ACHN (cell line): ENCODE measurements at places on chromosomes 5 and 9.

GRCh38 chr5:168653626-168654025, 74.5 kb upstream of the PANK3 start:
- no peak for DNase-seq

- no peak for DNase-seq
Observed at GRCh38 chr5:107835096-107835495, 164.4 kb upstream of the EFNA5 start.

- peak; percentile 27 for DNase-seq
Observed at GRCh38 chr9:127741831-127742434, 6.8 kb upstream of the TOR2A start.

GRCh38 chr5:140157032-140157781, 17.8 kb upstream of the CYSTM1 start:
- peak; percentile 81 for DNase-seq

DNA sequence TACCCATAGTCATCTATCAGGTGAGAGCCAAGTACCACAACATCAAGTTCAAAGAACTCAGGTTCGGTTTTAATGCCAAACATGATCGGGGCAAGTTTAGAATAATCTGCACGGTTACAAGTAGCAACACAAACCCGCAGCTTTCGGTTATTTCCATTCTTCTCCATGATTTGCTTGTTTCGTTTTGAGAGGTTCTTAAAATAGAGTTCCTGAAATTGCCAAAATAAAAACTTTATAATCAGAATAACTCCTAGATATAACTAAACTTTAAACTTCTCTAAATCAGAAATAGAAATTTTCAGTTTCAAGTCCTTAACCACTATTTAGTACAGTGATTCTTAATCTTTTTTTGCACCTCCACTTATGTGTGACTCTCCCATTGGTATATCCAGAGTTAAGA, 9.1 kb downstream of the GNE start:
- DNase-seq = no peak

GRCh38 chr9:10678790-10679189, 66.0 kb upstream of the PTPRD start:
- DNase-seq = no peak

GRCh38 chr5:65663804-65664521, 39.1 kb downstream of the SHLD3 start:
- DNase-seq = peak; percentile 40

DNA sequence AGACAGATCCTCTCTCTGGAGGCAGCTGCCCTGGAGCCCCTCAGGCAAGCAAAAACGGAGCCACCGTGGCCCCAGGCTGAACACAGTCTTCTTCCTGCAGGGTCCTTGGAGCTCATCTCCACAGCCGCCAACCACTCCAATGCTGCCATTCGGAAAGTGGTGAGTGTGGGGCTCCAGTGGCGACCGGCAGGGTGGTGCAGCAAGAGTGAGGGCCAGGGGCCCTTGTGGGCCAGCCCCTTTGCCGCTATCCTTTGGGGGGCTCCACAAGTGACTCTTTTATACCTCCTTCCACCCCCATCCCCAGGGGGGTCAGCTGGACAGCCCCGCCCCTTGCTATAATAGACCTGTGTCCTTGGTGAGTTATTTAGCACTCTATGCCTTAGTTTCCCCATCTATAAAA, 47.4 kb upstream of the SUSD3 start:
- no peak for DNase-seq

DNA sequence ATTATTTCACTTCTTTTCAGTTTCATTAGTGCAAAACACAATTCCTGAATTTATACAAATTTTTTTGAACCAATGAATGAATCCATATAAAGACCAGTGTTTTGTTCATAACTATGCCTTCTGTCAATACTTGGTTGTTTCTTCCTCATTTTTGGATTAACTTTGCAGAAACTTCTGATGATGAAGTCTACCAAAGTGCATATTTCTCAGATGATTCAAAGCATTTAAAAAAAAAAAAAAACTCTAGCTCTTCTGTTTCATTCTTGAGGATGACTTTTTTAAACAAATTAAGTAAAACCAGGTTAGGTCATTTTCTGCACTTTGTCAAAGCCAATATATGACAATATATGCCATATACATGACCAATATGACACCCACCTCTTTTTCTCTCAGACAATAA, 92.6 kb downstream of the CHSY3 start:
- DNase-seq = no peak

DNA sequence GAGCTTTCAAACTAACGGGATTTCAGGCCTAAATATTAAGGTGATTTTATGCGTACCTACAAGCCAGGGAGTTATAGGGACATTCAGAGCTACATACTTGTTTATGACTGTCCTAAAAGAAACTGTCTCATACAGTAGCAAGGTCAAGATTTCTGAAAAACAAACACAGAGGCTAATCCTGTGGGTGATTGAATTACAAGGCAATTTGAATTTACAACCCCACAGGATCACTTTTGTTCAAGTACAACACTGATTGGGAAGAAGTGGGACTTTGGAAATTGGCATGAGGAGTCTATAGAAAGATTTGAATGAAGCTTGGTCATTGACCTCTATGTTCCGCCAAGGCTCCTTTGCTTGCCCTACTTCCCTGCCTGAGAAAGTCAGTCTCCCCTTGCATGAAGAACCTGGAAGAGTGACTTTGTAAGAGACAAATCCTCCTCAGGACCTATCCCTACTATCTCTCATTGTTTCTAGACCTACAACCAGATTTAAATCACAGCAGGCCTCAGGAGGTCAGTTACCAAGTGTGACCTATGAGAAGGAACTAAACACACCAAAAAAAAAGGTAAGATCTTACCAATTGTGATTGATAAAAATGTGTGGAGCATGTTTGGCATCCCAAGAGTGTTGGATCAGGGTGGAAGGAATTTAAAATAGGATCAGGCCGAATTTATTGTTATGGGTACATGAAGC, 38.4 kb upstream of the CDC42SE2 start:
- no peak for DNase-seq

DNA sequence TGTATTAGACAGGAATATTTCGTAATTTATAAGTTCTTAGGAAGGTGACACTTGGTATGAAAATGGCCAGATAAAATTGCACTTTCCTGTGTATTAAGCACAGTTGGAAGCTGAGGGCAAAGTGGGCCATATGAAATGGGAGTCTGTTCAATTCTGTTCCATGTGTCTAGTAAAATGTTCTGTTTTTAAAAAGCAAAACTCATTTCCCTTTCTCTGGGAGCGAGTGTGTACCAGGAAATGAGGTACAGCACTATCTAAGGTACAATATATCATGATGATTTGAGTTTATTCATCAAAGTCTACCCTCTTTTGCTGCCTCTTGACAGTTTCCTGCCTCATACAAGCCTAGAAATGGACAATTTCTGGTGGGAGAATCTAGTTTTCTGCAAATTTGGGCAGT, 51.2 kb upstream of the KCNN2 start:
- no peak for DNase-seq

DNA sequence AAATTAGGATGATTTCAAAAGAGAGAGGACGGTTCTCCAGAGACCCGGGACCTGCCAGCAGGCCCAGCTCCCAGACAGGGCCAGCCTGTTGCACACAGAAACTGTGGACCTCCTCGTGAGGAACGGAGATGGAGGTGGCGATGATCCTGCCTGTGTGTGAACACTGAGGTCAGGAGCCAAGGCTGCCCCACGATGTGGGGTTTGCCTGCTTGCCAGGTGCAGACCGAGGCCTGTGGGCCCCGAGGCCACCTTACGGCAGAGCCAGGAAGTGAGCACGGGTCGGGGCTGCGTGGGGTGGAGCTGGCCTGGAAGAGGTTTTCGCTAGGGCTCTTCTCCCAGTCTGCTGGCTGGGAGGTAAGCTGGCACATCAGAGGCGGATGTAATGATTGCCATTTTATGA, 4.3 kb downstream of the FAM163B start:
- no peak for DNase-seq

DNA sequence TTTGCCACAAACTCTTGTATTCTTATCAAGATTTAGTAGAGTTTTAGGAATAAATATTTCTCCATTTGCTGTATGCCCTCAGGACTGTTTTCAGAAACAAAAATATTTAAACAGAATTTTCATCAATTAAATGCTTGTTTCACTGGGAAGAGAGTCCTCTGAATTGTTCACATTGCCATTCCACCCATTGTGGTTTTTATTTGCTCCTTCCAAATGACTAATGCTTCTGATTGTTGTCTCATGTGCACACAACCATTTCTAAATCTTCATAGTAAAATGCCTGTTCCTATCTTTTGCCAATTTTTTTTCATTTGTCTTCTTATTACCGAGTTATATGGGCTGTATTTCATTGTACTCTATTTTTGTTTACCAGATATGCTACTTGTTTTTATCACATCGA, 10.6 kb downstream of the MARCOL start:
- no peak for DNase-seq

GRCh38 chr5:37975531-37975930, 135.7 kb upstream of the GDNF start:
- DNase-seq = no peak

- DNase-seq = no peak
Observed at GRCh38 chr5:136814619-136815378, 449.5 kb upstream of the TRPC7 start.

GRCh38 chr5:59348189-59348588, 545.3 kb downstream of the PDE4D start:
- DNase-seq = peak; percentile 14

DNA sequence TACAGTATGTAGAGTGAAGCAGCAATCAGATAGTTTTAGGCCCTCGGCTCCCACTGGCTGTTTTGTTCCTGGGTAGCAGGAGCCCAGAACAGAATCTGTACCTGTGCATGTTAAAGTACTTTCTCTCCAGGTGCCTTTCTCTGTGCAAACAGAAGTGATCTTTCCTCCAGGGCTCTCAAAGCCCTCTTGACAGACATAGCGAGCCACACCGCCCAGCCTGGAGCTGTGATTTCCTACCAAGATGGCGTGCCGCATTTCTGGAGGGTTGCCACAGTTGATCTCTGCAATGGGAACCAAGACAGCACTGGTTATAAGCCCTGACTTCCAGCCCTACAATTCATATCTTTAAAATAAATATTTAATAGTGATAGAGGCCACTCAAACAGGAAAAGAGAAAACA, 50.9 kb downstream of the SUSD1 start:
- no peak for DNase-seq

- DNase-seq = no peak
Observed at GRCh38 chr5:142095035-142095434, 13.5 kb upstream of the NDFIP1 start.

DNA sequence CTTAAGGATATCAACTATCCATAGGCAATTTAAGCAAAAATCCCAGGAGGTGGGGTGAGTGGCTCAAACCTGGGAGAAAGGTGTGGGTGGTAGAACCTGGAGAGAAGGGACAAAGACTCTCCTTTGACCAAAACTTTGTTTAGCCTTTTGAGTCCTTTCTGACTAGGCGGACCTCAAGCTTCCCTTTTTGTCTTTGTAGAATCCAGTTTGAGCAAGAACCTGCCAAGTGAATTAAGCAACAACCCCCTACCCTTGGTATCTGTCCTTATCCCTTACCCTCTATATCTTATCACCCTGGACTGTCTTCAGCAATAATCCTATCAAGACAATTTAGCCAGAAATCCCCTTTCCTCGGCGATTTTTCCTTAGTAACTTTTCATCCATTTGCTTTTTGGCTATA, 53.5 kb upstream of the SLC28A3 start:
- DNase-seq = no peak

GRCh38 chr5:123440456-123441181, 17.4 kb upstream of the CEP120 start:
- no peak for DNase-seq

DNA sequence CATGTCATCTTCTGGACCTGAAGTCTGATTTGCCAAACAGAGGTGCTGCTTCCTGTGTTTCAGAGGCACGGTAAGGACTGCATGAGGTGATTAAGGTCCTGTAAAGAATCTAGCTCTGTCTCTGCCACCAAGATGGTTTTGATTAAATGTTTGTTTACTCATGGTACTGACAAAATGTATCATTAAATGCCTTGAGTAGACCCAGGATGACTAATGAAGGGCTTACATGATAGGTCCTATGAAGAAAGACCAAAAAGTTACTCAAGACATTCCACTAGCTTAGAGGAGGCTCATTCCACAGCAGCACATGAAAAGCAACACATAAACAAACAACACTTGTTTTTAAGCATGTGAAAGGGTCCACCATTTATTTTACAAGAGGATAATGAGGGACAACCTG, 100.9 kb downstream of the BOD1 start:
- no peak for DNase-seq

- DNase-seq = no peak
Observed at GRCh38 chr9:136441681-136442245, 2.1 kb upstream of the INPP5E start.

GRCh38 chr9:97447001-97447400, 35.1 kb downstream of the TDRD7 start:
- no peak for DNase-seq

GRCh38 chr9:126162611-126163381, 163.8 kb upstream of the MVB12B start:
- DNase-seq = no peak

- DNase-seq = peak; percentile 83
Observed at GRCh38 chr5:127820910-127821553, 117.8 kb downstream of the CCDC192 start.

DNA sequence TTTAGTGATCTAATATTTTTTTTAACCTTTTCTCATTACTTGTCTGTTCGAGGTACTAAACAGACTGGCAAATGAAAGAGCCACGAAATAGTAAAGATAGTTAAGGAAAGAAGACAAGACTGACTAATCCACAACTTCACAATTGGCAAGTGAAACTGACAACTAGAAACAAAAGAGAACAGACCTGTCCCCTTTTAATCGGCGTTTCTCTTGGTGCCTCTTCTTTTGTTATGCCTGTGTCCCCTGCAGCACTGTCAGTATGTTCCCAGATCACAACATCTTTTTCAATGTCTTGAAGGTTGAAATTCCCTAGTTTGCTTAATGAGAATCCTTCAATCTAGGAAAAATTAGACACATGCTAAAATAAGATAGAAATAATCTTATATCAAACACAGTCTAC, 26.1 kb downstream of the TUT7 start:
- DNase-seq = no peak

- no peak for DNase-seq
Observed at GRCh38 chr5:94442991-94443390, 175.4 kb downstream of the KIAA0825 start.

GRCh38 chr9:99437145-99437544, 215.1 kb downstream of the SEC61B start:
- DNase-seq = no peak

- no peak for DNase-seq
Observed at GRCh38 chr9:93210974-93211653, 27.2 kb downstream of the WNK2 start.

DNA sequence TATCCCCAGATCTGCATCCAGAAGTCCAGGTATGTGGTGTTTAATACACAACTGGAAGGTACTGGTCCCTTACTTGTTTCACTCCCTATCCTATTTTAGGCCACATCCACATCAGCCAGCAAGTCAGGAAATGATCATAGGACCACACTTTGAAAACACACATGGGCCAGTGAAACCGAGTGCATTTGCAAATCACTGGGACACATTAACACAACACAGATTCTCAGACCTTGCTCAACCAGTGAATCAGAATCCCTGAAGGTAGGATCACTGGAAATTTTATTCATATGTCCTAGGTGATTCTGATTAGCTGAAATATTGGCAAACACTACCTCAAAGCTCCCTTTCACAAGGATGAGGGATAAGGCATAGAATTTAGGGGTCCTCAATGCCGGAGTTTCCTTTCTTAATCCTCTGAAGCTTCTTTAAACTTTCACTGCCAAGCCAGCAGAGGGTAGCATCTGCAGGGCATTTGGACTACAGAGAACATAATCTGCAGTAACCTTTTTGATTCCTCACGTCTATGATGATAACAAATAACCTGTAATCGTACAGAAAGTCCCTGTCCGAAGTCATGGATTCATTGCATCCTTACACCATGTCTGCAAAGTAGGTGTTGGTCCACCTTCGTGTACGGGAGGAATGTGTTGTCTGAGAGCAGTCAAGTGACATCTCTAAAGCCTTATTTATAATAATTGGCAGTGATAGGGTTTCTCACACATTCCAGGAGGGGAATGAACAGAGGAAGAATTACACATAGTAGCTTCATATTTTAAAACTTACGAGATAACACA, 11.0 kb upstream of the ABLIM3 start:
- peak; percentile 37 for DNase-seq
